ENCODE measurements at places on chromosomes 11 and 22. TPM values are rescaled to one million over a fixed set of nuclear protein-coding genes. Genes with fewer than 3 reads are reported as not detected.

Gene MMP10
- not detected for polyA plus RNA-seq

Gene PDGFD
- 100 TPM for polyA plus RNA-seq

Gene OR51G2
- polyA plus RNA-seq, result not detected

Gene DDTL
- polyA plus RNA-seq, result 13.8 TPM

Gene KCNJ1
- not detected for polyA plus RNA-seq

Gene PAX6
- not detected for polyA plus RNA-seq

Gene OR51I1
- not detected for polyA plus RNA-seq

Gene P2RY2
- 0.40 TPM for polyA plus RNA-seq

Gene PHLDA2
- 0.73 TPM for polyA plus RNA-seq

Gene EED
- polyA plus RNA-seq, result 50.4 TPM

Gene LGALS12
- polyA plus RNA-seq, result not detected

Gene CASTOR1
- polyA plus RNA-seq, result 22.2 TPM

Gene EHF
- not detected for polyA plus RNA-seq

Gene FAM181B
- 1.0 TPM for polyA plus RNA-seq

Gene SLC36A4
- polyA plus RNA-seq, result 71.2 TPM

Gene SLCO2B1
- polyA plus RNA-seq, result not detected

Gene PLET1
- polyA plus RNA-seq, result not detected

Gene ASCL2
- not detected for polyA plus RNA-seq

Gene RNF214
- polyA plus RNA-seq, result 13.8 TPM

Gene MPEG1
- not detected for polyA plus RNA-seq

Gene FUT4
- 2.3 TPM for polyA plus RNA-seq

Gene MRGPRF
- 9.7 TPM for polyA plus RNA-seq

Gene FGF3
- polyA plus RNA-seq, result not detected

Gene XPNPEP3
- polyA plus RNA-seq, result 15.8 TPM

Gene ELMOD1
- 0.64 TPM for polyA plus RNA-seq

Gene LMNTD2
- polyA plus RNA-seq, result 18.4 TPM

Gene MS4A12
- polyA plus RNA-seq, result not detected

Gene OR52I1
- polyA plus RNA-seq, result not detected

Gene FAM89B
- polyA plus RNA-seq, result 96.0 TPM

Gene OR2AG2
- 0.28 TPM for polyA plus RNA-seq

Gene SLC39A13
- polyA plus RNA-seq, result 86.6 TPM

Gene GTSE1
- 32.6 TPM for polyA plus RNA-seq

Gene C22orf42
- polyA plus RNA-seq, result not detected

Gene CTSF
- polyA plus RNA-seq, result 51.0 TPM

Gene GPR83
- polyA plus RNA-seq, result not detected

Gene GGA1
- 82.6 TPM for polyA plus RNA-seq

Gene WNT11
- polyA plus RNA-seq, result 87.9 TPM

Gene CREB3L1
- polyA plus RNA-seq, result 11.7 TPM

Gene RBMXL2
- polyA plus RNA-seq, result 0.36 TPM

Gene C11orf16
- not detected for polyA plus RNA-seq
